CD4-positive, alpha-beta T cell treated with Interleukin-17A for 4 hours (primary cell): ENCODE measurements at places on chromosomes 6 and 20.
A peak's percentile ranks its signal among the peaks of the same experiment; 100 is the strongest.

- no peak for DNase-seq
Observed at GRCh38 chr6:119791736-119792135, 442.2 kb upstream of the MAN1A1 start.

- DNase-seq, result no peak
Observed at GRCh38 chr6:128870746-128871145, 12.2 kb upstream of the LAMA2 start.

DNA sequence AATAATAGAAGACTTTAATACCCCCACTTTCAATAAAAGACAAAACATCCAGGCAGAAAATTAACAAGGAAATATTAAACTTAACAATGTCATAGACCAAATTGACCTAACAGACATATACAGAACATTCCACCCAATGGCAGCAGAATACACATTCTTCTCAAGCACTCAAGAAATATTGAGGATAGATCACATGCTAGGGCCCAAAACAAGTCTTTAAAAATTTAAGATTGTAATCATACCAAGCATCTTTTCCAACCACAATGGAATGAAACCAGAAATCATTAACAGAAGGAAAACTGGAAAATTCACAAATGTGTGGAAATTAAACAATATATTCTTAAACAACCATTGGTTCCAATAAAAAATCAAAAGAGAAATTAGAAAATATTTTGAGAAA lies 161.0 kb downstream of the COL12A1 start:
- DNase-seq, result no peak

DNA sequence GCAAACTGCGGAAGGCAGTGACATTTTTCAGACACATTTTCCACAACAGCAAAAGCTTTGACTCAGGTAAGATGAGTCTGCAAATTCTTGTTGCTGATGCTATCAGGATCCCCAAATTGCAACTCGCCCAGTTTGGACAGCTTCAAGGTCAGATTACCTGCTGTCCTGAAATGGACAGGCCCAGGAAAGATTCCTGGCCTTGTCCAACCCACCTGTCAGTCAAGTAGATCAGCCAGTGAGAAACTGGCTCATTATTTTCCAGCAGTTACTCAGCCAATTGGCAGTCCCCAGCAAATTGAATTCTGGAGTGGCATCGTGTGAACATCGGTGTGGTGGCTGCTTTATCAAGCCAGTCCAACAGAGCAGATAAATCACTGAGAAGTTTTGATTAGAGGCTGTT lies 84.5 kb upstream of the SNAP25 start:
- DNase-seq, result no peak

DNA sequence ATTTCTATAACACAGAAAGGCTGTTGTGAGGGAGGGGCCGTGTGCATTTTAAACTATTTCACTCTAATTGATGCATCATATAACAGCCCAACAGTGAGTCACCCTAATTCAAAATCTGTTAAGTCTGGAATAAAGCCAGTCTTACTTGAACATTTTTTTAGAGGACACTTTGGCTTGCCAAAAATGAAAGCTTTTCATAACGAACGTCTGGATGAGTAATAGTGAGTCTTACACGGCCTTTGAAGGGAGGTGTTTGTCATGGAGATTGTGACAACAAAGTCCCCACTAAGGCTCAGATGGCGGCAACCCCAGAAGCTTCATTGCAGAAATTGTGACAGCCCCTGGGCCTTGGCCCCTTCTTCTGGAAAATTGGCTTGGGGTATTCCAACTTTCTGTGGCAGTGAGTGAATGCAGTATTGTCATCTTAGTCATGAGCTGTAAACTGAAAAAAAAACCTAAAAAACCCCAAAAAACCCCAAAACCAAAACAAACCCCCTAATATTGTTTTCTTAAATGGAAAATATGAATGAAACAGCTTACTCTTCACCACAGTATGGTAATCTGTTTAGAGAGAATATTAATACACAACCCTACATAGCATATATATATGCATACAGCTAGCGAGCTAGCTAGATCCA lies 92.6 kb upstream of the CLDN20 start:
- DNase-seq, result peak; percentile 73

DNA sequence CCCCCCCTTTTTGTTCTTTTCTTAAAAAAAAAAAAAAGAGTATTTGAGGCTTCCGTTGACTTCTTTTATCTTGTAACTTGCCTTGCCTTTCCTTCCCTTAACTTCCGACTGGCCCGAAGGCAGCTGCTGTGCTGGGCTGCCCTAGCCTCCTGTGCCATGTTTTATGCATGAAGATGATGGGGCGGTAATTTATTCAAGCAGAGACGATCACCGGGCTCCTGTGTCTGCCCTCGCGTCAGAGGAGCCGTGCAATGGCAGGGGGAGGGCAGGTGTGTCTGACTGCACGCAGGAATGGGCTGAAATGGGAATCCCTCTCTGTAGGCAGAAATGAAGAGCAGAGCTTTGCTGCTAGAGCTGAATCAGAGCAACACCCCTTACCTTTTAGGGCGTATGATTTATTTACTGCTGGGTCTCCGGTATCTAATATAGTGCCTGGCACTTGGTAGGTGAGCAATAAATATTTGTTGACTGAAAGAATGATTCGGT lies 106.3 kb upstream of the RIPOR2 start:
- DNase-seq, result peak; percentile 64

DNA sequence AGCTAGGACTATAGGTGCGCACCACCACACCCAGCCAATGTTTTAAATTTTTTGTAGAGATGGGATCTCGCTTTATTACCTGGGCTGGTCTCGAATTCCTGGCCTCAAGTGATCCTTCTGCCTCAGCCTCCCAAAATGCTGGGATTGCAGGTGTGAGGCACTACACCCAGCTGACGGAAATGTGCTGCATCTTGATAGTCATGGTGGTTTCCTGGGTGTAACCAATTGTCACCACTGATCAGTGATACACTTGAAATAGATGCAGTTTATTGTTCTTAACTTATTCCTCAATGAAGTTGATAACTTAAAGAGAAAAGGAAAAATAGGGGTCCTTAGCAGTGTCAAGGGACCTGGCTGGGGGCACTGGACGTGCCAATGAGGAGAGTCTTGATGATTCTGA lies 92.4 kb downstream of the PPP1R14C start:
- no peak for DNase-seq

DNA sequence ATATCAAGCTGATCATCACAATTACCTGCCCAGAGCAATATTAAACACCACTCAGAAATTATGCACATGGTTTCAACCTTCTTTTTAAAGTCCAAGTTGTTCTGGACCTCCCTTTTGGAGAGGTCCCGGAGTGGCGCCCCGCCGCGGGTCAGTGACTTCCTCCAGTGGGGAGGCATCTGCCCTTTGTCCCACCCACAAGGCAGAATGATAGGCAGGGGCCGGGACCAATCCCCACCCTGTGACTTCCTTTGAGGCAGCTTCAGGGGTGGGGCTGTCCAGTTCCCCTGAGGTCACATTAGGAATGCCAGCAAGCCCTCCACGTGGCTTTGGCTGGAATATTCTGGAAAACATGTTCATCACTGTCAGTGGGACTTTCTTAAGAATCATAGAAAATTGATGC lies 207.0 kb downstream of the ANKRD60 start:
- DNase-seq, result no peak

DNA sequence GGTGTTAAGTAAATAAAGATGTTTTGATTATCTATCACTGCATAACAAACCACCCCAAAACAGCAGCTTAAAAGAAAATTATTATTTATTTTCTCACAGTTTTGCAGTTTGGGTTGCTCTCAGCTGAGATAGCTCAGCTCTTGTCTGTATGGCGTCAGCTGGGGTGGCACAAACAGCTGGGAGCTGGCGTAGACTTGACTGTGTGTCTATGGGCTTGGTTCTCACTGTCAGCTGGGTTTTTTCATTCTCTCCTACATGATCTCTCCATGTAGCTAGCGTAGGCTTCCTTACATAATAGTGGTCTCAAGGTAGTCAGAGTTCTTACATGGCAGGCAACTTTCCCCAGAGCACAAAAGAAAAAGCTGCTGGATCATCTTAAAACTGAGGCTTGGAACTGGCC lies 6.5 kb upstream of the TMEM74B start:
- DNase-seq, result no peak

- no peak for DNase-seq
Observed at GRCh38 chr20:62381202-62381797, 5.6 kb upstream of the RPS21 start.

DNA sequence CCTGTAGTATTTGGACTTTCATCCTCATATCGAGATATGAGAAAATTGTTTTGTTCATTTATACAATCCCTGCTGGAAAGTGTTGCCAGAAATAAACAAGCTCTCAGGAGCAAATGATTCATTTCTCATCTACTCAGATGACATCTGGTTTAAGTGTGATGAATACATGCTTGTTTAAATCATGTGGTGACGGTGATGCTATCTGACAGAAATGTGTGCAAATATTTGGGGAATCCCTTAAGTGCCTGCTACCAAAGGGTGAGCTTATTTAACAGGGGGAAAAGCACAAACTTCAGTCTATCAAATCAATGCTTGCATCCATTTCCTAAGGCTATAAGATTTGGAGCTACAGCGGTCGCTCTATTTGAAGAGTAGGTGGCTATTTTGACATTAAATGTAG lies 368.3 kb upstream of the SASH1 start:
- no peak for DNase-seq

- no peak for DNase-seq
Observed at GRCh38 chr6:23735151-23735550, 390.9 kb upstream of the NRSN1 start.

DNA sequence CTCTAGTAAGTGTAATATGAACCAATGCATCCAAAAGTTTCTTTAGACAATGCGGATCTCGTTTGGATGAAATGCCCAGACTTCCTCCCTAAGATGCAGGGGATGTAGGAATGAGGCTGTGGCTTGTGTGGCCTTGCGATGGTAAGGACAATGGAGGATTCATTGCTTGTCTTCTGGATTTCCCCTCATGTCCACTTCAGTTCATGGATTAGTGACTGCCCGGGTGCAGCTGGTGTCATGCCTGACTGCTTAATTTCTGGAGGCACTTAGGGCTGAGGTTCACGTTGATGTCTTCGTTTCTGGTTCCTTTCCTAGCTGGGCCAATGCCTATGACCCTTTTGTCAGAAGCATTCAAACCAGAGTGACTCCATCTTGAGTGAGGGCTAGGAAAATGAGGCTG lies 93.8 kb downstream of the SCP2D1 start:
- DNase-seq, result no peak

- peak; percentile 78 for DNase-seq
Observed at GRCh38 chr6:137641474-137642077, 147.4 kb upstream of the OLIG3 start.

DNA sequence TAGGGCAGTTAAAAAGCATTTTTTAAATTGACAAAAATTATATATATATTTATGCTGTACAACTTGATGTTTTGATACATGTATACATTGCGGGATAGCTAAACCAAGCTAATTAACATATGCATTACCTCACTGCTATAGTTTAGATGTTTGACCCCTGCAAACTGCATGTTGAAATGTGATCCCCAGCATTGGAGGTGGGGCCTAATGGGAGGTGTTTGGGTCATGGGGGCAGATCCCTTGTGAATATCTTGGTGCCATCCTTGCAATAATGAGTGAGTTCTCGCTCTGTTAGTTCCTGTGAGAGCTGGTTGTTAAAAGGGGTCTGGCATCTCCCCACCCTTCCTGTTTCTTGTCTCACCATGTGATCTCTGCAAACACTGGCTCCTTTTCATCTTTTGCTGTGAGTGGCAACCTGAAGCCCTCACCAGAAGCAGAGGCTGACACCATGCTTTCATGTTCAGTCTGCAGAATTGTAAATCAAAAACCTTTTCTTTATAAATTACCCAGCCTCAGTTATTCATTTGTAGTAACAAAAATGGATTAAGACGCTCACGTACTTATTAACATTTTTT lies 111.8 kb downstream of the MCHR2 start:
- DNase-seq, result no peak

DNA sequence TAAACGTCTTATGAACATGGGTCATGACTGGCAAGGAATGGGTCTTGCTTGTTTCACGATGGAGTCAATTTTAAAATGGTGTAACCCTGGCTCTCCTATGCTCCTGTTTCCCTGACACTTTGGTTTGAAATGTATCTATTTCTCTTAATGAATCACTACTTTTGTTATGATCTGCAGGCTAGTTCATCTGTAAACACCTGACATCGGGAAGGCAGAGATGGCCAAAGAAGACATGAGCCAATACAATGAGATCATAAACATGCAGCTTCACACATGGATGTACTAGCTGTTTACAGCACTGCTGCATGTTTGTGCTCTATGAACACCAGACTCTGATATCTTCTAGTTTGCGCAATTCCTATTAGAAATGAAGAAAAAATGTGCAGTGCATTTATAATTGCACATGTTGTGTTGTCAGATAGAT lies 11.0 kb upstream of the RAD21L1 start:
- DNase-seq, result no peak

- DNase-seq, result no peak
Observed at GRCh38 chr6:142421285-142422117, 119.7 kb downstream of the ADGRG6 start.

- DNase-seq, result no peak
Observed at GRCh38 chr6:22113026-22113766, 183.6 kb downstream of the PRL start.

GRCh38 chr6:140385679-140386078 lies 1011.2 kb upstream of the CITED2 start:
- no peak for DNase-seq

GRCh38 chr6:8157839-8158238 lies 55.5 kb upstream of the EEF1E1 start:
- DNase-seq, result no peak

DNA sequence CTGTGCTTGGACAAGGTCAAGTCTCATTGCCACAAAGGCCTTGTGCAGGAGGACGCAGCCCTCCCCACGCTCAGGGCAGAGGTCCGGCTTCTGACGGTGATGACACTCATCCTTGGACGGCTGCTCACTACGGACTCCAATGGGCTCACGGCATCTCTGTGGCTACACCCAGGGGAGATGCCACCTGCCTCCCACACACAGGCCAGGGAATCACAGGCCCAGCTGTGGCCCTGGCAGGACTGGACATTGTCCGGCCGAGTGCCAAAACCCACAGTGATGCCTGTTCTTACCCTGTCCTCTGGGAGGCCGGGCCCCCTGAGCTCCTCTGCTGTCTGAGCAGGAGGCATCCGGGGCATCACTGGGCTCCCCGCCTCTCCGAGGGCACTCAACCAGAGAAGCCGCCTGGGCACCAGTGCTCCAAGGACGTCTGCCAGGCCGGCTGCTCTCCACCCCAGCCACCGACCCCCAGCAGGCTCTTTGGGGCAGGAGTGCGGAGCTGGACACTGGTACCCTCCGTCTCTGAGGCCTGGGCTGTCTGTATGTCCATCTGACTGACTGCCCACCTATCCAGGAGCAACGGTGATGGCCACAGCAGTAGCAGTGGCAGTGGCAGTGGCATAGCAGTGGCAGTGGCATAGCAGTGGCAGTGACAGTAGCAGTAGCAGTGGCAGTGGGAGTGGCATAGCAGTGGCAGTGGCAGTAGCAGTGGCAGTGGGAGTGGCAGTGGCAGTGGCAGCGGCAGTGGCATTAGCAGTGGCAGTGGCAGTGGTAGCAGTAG lies 1.9 kb downstream of the RBBP8NL start:
- DNase-seq, result no peak

- no peak for DNase-seq
Observed at GRCh38 chr6:2192976-2193375, 52.4 kb downstream of the GMDS start.

- no peak for DNase-seq
Observed at GRCh38 chr20:50415516-50416268, 94.5 kb upstream of the PTPN1 start.

- no peak for DNase-seq
Observed at GRCh38 chr20:16808796-16809195, 60.6 kb downstream of the OTOR start.

- no peak for DNase-seq
Observed at GRCh38 chr6:583635-584034, 73.3 kb downstream of the HUS1B start.
